ENCODE measurements at places on chromosomes 2 and 18.

- DNase-seq, result no peak
Observed at GRCh38 chr18:5951515-5952091, 56.3 kb upstream of the TMEM200C start.

GRCh38 chr2:219611866-219612576, 14.4 kb downstream of the STK11IP start:
- DNase-seq, result no peak

DNA sequence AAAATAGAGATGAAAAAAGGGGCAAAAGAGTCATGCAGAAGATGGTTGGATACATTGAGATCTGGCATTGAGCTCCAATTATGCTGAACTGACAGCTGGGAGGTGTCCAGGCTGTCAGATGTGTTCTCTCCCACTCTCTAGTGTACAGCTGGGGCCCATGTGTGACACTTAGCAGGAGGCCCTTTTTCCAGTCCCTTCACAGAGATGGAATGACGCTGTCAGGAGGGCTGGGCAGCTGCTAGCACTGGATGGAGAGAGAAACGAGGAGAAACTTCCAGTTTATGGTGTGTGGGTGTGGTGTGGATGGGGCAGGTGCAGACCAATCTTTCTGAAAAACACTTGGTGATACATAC, 437.7 kb upstream of the HS6ST1 start:
- DNase-seq, result no peak

DNA sequence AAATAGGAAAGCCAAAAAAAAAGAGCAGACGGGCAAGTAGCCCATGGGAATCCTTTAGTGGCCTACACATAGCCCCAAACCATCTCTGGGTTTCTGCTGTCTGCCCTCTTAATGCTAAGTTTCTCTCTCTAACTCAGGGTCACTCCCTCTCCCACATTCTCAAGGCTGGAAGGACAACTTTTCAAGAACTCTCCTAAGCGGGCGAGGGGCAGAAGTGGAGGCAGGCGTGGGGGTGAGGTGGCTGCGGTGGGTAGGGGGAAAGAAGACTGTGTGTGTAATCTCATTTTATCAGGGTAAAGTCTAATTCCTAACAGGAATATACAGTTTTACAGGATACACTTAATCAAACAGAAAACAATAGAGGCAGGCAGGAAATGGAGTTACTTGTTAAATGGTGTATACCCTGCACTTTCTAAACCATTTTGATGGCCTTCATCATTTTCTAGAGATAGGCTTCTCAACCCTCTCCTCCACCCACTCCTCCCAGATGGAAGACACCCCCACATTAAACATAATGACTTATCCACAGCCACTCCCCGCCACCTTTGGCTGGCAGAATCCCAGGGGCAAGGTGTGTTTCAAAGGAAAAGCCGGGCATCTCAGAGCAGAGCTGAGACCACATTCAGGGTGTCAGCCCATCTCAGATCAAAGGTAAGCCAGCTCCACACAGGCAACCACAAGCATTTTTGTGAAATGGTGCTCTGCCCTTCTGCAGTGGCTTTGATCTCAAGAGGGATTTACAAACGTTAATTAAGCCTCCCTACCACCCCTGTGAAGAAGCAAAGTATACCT, 6.8 kb downstream of the SMAD7 start:
- no peak for DNase-seq

GRCh38 chr2:206232287-206233035, 42.0 kb upstream of the ZDBF2 start:
- DNase-seq, result no peak

GRCh38 chr2:7693246-7694075, 776.2 kb downstream of the RNF144A start:
- no peak for DNase-seq

- no peak for DNase-seq
Observed at GRCh38 chr2:63855418-63856302, 14.0 kb downstream of the UGP2 start.

GRCh38 chr2:183416753-183417152, 292.5 kb downstream of the NUP35 start:
- no peak for DNase-seq

DNA sequence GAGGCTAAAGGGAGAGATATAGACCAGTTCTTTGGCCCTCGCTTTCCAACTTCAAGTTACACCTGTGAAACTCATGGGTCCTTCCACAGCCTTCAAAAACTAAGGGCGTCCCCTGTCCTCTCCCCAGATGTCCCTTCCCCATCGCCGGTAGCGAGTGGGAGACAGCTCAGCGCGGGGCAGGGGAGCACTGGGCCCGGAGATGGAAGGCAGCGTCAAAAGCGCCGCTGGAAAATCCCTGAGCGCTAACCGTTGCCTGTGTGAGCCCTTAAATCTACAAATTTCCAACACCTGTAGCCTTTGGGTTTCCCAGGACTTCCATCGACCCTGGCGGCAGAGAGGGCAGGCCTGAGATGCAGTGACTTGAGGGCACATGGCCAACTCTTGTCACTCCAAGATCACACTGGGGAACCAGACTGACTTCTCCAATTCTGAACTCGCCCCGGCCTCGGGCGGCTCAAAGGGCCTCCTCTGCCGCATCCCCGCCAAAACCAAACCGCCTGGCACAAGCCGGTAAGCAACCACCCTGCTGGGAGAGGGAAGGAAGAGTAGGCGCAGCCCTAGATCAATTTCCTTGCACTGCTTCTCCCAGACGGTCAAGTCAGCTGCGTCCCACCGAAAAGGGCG, 879 bp upstream of the EPAS1 start:
- DNase-seq, result no peak

GRCh38 chr18:48826271-48826670, 124.5 kb downstream of the SMAD7 start:
- DNase-seq, result no peak

GRCh38 chr2:63046552-63046951, 4.1 kb upstream of the OTX1 start:
- DNase-seq, result no peak

- no peak for DNase-seq
Observed at GRCh38 chr2:45919160-45919650, 267.7 kb downstream of the PRKCE start.

DNA sequence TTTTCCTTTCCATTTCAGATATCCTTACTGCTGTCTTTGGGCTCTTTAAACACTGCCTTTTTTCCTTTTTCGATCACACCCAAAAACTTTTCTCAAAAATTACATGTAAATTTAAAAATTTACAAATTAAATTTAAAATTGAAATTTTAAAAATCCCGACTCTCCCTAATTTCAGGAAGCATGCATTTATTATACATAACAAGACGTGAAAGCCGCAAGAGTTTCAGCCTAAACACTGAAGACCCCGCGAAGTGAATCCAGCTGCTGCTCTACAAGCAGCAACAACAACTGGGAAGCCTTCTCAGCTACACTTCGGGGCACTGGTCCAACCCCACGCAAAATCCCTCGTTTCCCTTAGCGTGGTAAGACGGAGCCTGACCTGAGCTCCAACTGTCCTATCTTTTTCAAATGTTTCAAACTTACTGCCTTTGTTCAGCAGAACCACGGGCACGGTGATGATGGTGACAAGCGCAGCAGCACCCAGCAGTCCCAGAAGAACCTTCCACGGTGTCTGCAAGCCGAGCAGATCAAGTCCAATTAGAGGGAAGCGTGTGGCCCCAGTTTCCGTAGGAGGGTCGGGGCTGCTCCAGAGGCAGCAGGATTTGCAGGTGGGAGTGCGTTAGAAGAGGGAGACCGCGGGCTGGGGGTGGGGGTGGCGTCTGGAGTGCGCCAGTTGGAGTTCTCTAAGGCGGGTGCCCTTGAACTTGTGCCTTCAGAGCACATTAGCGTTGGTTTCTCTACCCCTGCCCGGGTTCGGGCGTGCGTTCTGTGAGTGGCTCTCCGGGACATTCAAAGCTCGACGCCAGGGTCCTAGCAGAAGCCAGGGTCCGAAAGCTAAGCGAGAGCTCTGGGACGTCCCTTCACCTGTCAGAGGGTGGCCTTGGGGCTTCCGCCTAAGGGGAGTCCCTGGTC, 783 bp downstream of the DPP4 start:
- DNase-seq, result peak; percentile 30

GRCh38 chr2:233358947-233359346, 4.7 kb downstream of the DGKD start:
- DNase-seq, result no peak

- peak; percentile 33 for DNase-seq
Observed at GRCh38 chr2:64537991-64538390, 13.9 kb downstream of the AFTPH start.

- DNase-seq, result no peak
Observed at GRCh38 chr2:31110998-31111397, 27.2 kb downstream of the GALNT14 start.

GRCh38 chr2:144154205-144154604, 365.7 kb downstream of the ZEB2 start:
- no peak for DNase-seq

DNA sequence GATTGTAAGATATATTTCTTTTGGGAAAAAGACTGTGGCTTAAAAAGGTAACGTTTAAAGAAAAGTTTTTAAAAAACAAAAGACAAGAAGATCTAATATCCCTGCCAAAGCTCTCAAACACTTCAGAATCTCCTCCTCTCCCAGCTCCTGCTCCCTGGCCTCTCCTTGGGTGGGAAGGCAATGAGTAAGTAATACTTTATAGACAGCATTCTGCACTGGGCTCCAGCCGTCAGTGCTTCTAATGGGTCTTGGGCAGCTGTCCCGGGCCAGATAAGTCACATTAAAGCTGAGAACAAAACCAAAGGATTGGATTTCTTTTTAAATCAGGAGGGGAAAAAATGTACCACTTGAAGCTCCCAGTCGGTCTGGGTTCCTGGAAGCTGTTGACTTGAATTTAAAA, 133.7 kb downstream of the ALPK2 start:
- DNase-seq, result peak; percentile 66

GRCh38 chr2:232382331-232383225, 4.0 kb downstream of the ALPP start:
- no peak for DNase-seq

GRCh38 chr2:212064318-212064717, 474.3 kb downstream of the ERBB4 start:
- no peak for DNase-seq

GRCh38 chr2:231238689-231239088, 40.3 kb downstream of the ARMC9 start:
- no peak for DNase-seq

DNA sequence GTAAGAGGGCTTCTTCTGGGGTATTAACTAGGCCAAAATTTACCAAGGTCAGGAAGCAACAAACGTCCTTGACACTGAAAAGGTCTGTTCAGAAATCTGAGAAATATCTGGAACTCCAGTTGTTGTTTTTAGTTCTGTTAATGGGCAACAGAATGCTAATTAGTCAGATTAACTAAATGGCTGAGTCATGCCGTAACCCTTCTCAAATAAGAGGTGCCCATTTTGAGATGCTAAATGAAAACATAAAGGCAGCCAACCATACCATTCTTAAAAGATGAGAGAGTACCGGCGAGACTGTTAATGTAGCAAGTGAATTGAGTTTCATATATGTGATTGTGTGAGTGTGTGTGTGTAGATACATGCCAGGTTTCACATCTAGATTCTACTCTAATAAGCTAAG, 147.9 kb upstream of the GAREM1 start:
- no peak for DNase-seq

- peak; percentile 28 for DNase-seq
Observed at GRCh38 chr18:62621546-62621945, 93.8 kb upstream of the PHLPP1 start.

GRCh38 chr2:149160701-149161217, 122.3 kb downstream of the LYPD6B start:
- DNase-seq, result no peak

DNA sequence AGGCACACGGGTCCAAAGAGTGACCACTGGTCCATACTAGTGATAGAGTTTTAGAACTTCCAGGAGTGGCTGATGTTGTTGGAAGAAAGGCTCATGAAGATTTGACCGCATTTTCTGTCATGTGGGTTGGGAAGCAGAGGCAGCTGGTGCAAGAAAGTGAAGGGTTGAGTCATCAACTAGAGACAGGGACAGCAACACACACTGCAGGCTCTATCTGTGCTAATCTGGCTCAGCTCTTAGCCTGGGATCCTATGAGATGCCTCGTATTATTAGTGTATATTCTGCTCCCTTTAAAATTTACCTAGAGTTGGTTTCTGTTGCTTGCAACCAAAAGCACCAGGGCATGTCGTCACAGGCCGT, 2.5 kb upstream of the SH3RF3 start:
- peak; percentile 92 for DNase-seq

DNA sequence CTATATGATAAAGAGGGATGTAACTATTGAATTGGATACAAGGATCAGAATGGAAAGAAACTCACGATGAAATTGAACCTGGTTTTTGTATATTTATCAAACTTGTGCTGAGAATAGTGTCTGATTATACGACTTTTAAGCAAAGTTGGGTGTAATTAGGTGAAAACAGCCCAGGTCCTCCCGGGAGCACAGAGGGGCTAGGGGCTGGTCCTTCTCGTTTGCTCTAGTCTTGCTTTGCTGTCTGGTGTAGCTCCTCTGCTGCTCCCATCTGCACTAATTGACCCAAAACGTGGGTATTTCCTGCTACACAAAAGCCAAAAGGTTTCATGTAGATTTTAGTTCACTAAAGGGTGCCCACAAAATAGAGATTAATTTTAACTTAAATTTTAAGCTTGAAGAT, 58.7 kb downstream of the HK2 start:
- no peak for DNase-seq

- DNase-seq, result no peak
Observed at GRCh38 chr18:28855989-28856388, 679.1 kb upstream of the CDH2 start.

GRCh38 chr2:64311948-64312621, 141.9 kb upstream of the LGALSL start:
- peak; percentile 96 for DNase-seq

GRCh38 chr2:60735496-60736250, 20.4 kb upstream of the PAPOLG start:
- no peak for DNase-seq

DNA sequence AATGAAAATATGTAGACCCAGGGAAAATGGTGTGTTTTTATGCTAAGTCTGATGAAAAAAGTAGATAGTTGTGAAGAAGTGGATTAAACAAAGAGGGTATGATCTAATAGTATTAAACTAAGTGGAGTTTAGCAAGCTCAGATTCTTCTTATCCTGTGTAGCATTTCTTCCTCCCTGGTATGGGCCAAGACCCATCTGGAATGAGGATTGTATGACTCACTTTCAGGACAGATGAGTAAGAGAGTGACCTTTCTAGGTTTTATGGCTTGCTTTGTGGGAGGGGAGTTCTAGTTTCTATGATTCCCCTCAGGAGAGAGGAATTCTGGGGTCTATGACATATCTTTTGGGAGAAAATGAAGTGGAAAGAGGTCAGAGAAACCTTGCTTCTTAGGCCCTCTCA, 550.1 kb downstream of the SPAG16 start:
- DNase-seq, result peak; percentile 95

DNA sequence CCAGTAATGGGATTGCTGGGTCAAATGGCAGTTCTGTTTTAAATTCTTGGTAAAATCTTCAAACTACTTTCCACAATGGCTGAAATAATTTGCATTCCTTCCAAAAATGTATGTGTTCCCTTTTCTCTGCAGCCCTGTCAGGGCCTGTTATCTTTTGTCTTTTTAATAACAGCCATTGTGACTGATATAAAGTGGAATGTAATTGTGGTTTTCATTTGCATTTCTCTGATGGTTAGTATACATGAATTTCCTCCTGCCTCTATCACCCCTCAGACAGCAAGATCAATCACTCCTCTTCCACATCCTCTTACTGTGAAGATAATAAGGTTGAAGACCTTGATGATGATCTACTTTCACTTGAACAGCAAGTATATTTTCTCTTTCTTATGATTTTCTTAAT, 304.8 kb upstream of the FSIP2 start:
- DNase-seq, result peak; percentile 5

Data from fibroblast of mammary gland (primary cell).